GM04504 (cell line): ENCODE measurements at places on chromosomes 3 and 15.

DNA sequence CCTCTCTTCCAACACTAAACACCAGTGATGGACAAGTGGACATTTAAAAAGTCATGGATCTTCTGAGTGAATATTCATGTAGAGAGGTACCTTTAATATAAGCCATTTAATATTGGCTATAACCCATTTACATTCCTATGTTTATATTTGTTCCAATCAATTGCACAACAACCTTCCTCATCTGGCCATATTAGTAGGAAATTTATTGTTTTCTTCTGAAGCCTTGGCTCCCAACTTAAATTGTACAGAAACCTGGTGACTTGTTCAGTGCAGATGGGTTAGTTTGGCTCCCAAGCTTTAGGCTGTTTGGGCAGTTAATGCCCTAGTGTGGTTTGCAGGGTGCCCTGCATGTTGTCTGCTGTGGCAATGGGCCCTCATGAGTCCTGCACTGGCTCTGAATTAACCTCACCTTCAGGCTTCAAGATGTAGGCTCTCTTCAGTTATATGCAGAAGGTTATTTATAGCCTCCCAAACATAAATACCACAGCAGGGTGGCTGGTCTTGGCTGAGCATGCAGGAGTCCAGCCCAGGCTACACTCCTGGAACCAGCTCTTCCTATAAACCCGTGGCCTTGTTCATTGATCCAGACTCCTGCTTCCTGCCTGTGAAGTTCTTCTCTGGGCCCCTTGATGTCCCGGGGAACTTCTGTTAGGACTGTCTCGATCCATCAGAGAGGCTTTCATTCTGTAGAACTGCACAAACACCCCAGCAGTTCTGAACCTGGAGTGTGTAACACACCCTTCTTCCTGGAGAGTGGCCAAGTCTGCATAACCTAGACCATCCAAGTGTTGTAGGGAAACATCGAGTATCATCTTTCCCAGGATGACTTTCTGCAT lies 57.0 kb downstream of the DUT start:
- DNase-seq, result no peak

DNA sequence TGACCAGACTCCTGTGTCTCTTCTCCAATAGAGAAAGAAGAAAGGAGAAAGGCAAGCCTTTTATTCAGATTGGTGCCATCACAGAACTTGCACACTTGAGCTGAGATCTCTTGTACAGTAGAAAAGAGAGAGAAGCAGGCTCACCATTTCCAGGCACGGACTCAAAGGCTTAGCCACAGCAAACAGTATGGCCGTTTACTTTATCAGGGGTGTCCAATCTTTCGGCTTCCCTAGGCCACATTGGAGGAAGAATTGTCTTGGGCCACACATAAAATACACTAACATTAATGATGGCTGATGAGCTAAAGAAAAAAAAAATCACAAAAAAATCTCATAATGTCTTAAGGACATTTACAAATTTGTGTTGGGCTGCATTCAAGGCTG lies 5.0 kb downstream of the IFT80 start:
- DNase-seq, result no peak

DNA sequence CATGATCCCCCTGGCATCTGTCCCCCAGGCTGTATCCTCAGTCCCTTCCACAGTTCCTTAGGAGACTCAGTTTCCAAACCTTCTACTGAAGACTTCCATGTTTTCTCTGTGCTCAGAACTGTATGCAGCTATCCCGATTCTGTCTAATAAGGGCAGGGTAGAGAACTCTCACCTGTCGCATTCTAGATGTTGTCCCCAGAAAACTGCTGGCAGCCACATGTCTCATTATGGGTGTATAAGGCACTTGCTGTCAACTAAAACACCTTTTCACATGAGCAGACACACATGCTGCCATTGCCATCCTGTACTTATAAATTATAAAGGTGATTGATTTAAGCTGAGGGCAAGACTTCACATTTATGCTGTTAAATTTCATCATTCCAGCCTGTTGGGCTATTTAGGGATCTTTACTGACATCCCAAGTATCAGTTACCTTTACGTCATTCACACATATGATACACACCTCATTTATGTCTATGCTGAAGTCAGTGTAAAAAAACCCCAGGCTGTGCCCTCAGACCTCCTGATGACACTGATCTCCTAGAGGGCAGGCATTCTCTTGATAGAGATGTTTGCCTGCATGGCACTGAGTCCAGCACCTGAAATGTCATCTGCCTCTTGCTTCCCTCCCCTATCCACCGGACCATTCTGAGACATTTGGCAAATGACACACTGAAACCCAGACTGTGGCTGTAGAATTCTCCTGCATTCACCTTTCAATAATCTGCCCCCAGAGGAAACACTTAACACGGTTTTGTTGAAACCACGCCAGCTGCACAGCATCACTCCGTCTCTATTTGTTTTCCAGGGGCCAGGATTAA lies 35.8 kb downstream of the BTD start:
- DNase-seq, result no peak

GRCh38 chr15:71114887-71115566 lies at the start of gene THSD4:
TSS of gene THSD4 (plus strand) at chr15:71115471.
- DNase-seq, result no peak

DNA sequence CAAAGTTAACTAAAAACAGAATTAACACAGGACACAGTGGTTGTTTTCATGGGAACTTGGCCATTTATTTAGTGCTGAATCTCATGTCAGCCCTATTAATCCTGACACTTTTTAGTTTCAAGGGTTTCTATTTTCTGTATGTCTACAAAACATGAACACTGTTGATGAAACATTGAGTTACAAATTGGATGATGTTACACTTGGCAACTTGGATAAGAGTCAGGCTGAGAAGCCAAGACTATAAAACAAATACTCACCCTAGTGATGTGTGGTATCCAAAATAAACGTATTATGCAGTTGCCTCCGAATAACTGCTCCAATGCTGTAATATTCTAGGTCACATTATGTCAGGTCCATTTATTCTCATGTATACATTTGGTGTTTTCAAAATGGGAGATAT lies 349.6 kb downstream of the ZIC1 start:
- peak; percentile 24 for DNase-seq

GRCh38 chr15:88890495-88890894 lies 4.8 kb downstream of the HAPLN3 start:
- no peak for DNase-seq

DNA sequence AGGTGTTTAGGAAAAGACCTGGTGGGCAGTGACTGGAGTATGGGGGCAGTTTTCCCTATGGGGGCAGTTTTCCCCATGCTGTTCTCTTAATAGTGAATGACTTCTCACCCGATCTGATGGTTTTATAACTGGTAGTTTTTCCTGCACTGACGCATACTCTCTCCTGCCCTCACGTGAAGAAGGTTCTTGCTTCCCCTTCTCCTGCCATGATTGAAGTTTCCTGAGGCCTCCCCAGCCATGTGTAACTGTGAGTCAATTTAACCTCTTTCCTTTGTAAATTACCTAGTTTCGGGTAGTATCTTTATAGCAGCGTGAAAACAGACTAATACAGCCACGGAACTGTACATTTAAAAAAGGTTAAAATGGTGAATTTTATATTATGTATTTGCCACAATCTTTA lies 25.0 kb upstream of the CHRNB4 start:
- DNase-seq, result no peak

GRCh38 chr3:43011638-43012037 lies 32.5 kb downstream of the GASK1A start:
- no peak for DNase-seq

DNA sequence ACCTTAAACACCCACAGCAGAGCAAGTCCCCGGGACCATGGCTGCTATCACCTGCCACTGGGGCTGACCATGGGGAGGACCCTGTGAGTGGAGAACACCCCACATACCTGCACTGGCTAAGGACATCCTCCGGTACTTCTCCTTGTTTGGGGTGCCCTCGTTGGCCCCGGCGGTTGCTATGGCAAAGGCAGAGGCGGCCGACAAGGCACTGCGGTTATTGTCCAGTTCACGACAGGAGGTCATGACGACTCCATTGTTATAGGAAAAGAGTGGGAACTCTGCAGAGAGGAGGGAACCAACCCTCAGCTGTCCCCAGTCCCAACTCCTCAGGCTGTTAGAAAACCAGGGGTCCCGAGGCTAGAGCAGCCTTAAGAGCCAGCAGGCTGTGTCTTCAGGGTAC lies 54.8 kb upstream of the CTSH start:
- no peak for DNase-seq

DNA sequence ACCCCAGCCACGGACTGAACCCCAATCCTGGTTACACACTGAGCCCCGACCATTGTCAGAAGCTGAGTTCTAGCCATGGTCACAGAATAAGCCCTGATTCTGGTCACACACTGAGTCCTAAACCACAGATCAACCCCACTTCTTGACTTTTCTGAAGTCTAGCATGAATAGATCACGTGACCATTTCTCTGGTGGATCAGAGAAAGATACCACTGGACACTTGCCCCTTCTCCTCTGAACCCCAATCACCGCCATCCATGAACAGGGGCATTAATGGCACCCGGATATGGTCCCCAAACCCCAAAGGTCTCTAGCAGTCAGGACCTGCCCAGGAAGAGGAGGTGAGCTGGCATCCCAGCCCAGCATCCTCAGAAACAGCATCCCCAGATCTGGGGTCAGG lies 9.1 kb downstream of the HCN4 start:
- no peak for DNase-seq

DNA sequence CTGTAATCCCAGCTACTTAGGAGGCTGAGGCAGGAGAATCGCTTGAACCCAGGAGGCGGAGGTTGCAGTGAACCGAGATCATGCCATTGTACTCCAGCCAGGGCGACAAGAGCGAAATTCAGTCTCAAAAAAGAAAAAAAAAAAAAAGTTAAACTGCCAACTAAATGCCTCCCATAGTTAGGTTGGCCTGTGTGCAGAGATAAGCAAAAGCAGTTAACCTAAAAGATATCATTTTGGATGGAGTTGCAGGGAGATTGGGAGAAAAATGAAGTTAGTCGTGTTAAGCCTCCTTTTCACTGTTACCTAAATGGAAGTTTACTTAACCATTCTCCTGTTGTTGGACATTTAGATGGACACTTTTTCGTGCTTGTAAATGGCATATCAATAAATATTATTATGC lies 11.4 kb upstream of the FETUB start:
- no peak for DNase-seq

- no peak for DNase-seq
Measured at GRCh38 chr15:30044377-30044776, 38.4 kb upstream of the GOLGA8J start.

GRCh38 chr3:127970966-127971592 lies 56.0 kb downstream of the KBTBD12 start:
- DNase-seq, result no peak

DNA sequence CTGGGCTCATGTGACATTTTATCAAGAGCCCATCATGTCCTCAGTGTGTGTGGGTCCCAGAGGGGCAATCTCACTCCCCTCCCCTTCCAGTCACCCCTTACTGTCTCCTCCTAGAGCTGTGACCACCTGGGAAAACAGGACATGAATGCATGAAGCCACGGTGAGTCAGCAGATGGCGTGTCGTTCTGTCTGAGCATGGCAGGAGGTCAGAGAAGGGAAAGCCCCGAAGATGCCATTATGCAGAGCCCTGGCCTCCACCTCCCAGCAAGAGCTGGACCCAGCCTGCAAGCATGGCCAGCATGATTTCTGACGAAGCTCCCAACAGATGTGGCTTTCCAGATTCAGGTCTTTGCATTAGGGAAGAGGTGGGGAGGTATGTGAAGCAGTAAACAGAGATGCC lies 118.5 kb downstream of the TLE3 start:
- DNase-seq, result no peak

- DNase-seq, result no peak
Measured at GRCh38 chr3:133881492-133881891, 14.2 kb downstream of the RAB6B start.

DNA sequence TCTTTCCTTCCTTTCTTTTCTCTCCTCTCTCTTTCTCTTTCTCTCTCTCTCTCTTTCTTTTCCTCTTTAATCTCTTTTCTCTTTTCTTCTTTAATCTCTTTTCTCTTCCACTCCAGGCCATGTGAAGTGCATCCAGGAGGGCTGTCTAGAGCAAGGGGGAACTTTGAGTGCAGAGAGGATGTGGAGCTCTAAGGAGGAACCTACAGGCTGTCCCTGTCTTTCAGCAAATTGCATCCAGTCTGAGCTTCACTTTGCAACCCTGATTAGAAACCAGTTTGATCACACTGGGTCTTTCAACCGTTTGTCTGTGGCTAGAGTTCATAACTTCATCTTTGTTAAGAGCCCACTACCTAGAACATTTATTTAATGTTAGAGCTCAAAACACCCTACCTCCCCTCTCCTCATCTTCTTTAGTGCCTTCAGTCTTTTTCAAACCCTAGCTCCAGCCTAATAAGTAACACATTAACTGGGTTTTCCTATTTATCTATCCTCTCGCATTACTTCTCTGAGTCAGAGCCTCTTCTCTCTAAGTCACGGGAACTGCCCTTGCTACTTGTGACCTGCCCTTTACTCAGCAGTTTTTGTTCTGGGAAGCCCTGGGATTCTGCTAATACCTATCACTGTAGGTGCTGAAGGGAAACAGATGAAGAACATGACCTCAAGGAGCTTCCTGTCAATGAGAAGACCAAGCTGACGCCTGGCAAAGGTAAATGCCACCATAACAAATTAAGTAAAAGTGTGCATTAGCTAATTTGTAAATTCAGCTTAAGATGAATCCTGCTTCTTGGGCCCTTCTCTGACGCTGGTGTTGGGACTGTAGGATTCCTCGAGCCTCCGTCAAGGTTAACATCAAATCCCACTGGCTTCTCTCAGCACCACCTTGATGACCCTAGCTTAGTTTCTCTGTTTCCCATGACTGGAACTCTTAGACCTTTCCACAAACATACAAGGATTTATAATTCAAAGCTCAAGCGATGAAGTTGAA lies at the start of gene GCNT3:
GCNT3 (plus strand) TSS at position 508 of the 985 bp plus-strand sequence. CDS start 6,456 bp downstream, outside the sequence.
- DNase-seq, result no peak

GRCh38 chr3:194505791-194506415 lies 19.1 kb upstream of the ATP13A3 start:
- DNase-seq, result no peak

GRCh38 chr3:170745211-170745718 lies 124.7 kb downstream of the RPL22L1 start:
- no peak for DNase-seq

- DNase-seq, result no peak
Measured at GRCh38 chr3:157428853-157429252, 7.8 kb upstream of the PTX3 start.

DNA sequence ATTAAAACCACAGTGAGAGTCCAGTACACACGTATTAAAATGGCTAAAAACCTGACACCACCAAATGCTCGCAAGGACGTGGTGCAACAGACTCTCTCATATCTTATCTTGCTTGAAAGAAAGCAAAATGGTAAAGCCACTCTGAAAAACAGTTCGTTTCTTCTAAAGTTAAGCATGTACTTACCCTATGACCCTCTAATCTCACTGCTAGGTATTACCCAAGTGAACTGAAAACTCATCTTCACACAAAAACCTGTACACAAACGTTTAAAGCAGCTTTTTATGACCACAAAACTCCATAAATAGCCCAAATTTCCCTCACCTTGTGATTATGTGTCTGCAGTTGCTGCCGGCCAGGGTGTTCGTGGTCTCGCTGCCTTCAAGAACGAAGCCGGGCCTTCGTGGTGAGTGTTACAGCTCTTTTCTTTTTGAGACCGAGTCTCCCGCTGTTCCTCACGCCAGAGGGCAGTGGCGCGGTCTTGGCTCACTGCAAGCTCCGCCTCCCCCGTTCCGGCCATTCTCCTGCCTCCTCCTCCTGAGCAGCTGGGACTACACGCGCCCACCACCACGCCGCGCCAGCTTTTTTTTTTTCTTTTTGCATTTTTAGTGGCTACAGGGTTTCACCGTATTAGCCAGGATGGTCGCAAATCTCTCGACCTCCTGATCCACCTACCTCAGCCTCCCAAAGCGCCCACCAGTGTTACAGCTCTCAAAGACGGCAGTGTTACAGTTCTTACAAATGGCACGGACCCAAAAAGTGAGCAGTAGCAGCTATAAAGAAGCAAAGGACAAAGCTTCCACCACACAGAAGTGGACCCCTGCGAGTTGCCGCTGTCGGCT lies 165.4 kb downstream of the TJP1 start:
- no peak for DNase-seq
